ENCODE measurements at places on chromosomes 1 and 21.

GRCh38 chr1:154353460-154353904 is 28.2 kb downstream of the ATP8B2 start:
- DNase-seq: peak; percentile 22

GRCh38 chr1:38454236-38454635 is 405.3 kb downstream of the RRAGC start:
- DNase-seq: no peak

GRCh38 chr1:238139713-238140112 is 249.0 kb upstream of the ZP4 start:
- peak; percentile 1 for DNase-seq

- DNase-seq: no peak
These were observed 78.9 kb downstream of the CAMTA1 start for GRCh38 chr1:6864166-6864565.

GRCh38 chr1:168637350-168637991 is 61.1 kb downstream of the XCL1 start:
- peak; percentile 16 for DNase-seq

GRCh38 chr21:35206141-35207125 is 157.3 kb upstream of the RUNX1 start:
- DNase-seq: no peak

DNA sequence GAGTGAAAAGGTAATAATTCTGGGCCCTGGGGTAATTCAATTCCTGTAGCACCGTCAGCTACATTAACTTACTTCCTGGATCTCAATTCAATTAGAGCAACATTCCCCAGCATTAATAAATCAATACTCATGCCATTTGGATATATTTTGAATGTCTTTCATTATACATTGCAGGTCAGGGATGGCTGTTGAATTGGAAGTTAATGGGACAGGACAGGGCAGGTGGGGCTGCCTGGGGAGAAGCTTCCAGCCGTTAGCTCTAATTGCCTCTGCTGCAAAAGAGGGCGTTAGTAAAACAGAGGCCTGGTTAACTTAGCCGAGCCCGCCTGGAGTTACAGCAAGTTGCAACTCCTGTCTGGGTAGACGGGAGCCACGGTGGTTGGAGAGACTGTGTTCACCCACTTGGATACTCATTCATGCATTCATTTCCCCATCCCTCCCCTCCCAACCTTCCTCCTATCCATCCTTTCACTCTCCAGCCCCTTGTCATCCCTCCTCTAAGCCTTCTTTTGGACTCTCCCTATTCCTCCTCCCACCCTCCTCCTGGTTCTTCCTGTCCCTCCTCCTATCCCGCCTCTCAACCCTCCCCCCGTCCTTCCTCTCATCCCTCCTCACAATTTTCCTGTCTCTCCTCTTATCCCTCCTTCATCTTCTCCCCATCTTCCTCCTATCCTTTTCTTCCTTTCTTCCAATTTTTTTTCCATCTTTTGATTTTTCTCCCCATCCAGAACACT is 137.6 kb upstream of the RUNX3 start:
- DNase-seq: no peak

DNA sequence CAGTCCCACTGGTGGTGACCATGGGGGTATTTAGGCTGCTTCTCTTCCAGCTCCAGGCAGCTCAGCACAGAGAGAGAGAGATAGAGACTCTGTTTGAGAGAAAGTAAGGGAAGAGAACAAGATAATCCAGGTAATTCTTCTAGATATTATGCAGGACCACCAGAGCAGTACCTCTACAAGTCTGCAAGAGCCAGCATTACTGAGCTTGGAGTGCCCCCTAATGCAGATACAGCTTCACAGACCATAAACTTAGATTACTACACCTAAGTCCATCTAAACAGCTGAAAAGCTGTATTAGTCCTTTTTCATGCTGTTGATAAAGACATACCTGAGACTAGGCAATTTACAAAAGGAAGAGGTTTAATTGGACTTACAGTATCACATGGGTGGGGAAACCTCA is 570.3 kb downstream of the LRRIQ3 start:
- DNase-seq: no peak

GRCh38 chr1:18668750-18669404 is 38.2 kb downstream of the PAX7 start:
- no peak for DNase-seq

GRCh38 chr21:17540530-17540929 is 27.7 kb downstream of the CXADR start:
- no peak for DNase-seq

GRCh38 chr1:53104289-53104913 is 38.0 kb downstream of the SLC1A7 start:
- DNase-seq: no peak

- DNase-seq: peak; percentile 65
These were observed 340.2 kb upstream of the NR5A2 start for GRCh38 chr1:199687321-199687720.

DNA sequence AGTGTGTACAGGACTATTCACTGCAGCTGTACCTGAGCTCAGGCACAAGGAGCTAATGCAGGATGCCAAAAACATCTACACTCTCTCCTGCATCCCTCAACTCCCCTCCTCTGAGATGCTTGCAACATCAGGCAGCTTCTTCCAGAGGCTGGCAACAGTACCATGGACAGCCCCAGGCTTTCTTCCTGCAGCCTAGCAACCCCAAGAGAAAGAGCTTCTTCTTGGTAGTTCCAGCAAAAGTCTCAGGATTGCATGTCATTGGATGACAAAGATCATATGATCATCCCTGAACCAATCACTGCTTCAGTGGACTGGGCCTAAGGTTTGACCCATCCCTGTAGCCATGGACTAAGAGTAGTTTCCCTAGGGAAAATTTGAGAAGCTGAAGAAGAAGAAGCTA is 46.7 kb downstream of the CAMK2N1 start:
- DNase-seq: peak; percentile 24

Data from fibroblast of skin of abdomen (primary cell).